ENCODE measurements at places on chromosomes 6 and 20. TPM values are rescaled to one million over a fixed set of nuclear protein-coding genes. Genes with fewer than 3 reads are reported as not detected.

C20orf204 gene
- 0.11 TPM for total RNA-seq

CD164 gene
- total RNA-seq: 360 TPM

TPX2 gene
- total RNA-seq: 0.39 TPM

ADGB gene
- total RNA-seq: not detected

SLC17A4 gene
- not detected for total RNA-seq

PFDN4 gene
- total RNA-seq: 35.3 TPM

TMEM200A gene
- total RNA-seq: 4.1 TPM

NKX2-2 gene
- not detected for total RNA-seq

DNA sequence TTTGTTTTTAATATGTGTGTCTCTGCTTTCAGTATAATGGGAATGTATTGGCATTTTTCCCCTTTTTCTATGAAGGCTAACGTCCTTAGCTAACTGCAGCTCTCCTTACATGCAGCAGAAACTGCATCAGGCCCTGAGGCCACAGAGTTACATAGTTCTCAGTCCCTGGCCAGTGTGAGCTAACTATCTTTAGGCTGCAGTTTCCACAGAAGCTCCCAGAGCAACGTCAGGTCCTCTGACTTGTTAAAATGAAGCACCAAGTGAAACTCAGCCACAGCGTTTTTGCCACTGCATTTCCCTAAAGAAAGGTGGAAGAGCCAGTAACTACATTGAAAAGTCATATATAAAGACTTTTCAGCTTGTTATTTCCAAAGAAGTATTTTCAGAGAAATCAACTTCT, 244.7 kb downstream of the CBLN4 start:
- H3K4me1 ChIP-seq: no peaks in the 10 kb centered on the region
- H3K4me3 ChIP-seq: no peak overlapping the region
- no peaks in the 10 kb centered on the region for H3K27me3 ChIP-seq
- DNase-seq: no peak

DNA sequence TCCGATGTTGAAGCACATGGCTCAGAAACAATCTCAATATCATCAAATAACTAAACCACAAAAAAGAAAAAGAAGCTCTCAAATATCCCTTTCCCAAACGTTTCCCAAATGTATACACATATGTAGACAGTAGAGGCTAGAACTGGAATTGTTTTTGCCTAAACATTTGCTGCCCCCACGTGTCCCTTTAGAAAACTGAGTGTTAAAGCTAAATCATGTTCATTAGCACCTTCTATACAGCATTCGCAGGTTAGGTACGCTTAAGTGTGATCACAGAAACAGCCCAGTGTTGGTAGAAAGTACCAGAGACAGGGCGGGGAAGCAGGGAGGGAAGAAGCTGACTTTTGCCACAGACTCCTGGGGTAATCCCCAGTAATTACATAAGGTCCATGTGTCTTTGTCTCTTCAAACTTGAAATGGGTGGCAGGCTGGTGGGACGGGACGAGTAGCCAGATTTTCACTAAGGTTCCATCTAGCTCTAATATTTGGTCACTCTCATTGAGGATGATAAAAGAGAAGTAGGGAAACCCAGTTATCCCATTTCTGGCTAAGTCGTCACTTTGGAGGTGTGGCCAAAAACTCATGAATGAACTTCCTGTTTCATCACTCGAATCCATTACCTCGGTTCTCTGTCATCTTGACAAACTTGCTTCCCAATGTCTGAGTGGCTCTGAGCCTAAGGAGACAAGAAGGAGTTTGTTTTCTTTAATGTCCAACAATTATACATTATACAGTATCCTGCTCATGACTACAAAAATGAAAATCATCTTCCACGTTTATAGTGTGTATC, 15.0 kb upstream of the TFAP2A start:
- DNase-seq: no peak
- H3K4me1 ChIP-seq: peaks cover 16% of the 10 kb centered on the region
- peaks cover 7% of the 10 kb centered on the region for H3K27me3 ChIP-seq
- H3K36me3 ChIP-seq: no peaks in the 10 kb centered on the region
- H3K27ac ChIP-seq: no peak overlapping the region
- no peak overlapping the region for H3K4me3 ChIP-seq

GRCh38 chr6:36035225-36035624, 7.6 kb downstream of the MAPK14 start:
- no peak overlapping the region for H3K27ac ChIP-seq
- peaks cover 68% of the 10 kb centered on the region for H3K4me1 ChIP-seq
- H3K36me3 ChIP-seq: no peaks in the 10 kb centered on the region
- H3K27me3 ChIP-seq: no peaks in the 10 kb centered on the region

DNA sequence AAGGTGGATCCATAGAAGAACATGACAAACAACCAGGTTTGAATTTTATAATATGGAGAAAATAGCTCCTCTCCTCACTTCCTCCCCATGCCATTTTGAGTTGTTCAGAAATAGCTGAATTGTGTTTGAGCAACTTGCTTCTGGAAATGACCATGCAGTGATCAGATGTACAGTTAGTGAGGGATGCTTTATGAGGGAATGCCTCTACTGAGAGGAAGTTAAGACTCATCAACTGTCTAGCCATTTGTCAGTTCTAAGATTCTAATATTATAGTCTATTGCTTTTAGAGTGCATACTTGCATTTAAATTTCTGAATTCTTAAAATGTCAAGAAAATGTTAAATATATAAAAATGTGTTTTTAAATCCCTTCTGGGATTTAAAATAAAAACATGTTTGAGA, 3.8 kb downstream of the LAMA2 start:
- H3K4me1 ChIP-seq: no peaks in the 10 kb centered on the region
- no peaks in the 10 kb centered on the region for H3K36me3 ChIP-seq
- H3K4me3 ChIP-seq: no peak overlapping the region
- H3K27me3 ChIP-seq: no peaks in the 10 kb centered on the region

DNA sequence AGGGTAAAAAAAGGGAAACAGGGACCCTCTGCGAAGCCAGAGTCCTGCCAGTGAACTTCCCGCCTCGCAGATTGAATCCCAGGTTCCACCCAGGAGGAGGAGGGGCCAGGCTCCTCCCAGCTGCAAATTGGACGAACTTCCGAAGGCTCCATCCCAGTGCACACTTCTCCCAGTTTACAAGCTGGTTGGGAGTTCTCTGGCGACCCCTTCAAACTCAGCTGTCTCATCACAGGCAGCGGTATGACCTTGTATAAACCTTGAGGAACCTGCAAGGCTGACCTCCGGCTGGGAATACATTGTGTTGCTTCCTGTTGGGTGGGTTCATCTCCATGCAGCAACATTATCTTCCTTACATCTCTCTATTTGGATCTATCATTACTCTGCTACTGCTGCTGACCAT, 962.7 kb downstream of the GRIK2 start:
- no peak overlapping the region for H3K4me3 ChIP-seq
- no peaks in the 10 kb centered on the region for H3K4me1 ChIP-seq
- H3K36me3 ChIP-seq: no peaks in the 10 kb centered on the region
- DNase-seq: no peak
- no peaks in the 10 kb centered on the region for H3K27me3 ChIP-seq
- H3K27ac ChIP-seq: no peak overlapping the region

DNA sequence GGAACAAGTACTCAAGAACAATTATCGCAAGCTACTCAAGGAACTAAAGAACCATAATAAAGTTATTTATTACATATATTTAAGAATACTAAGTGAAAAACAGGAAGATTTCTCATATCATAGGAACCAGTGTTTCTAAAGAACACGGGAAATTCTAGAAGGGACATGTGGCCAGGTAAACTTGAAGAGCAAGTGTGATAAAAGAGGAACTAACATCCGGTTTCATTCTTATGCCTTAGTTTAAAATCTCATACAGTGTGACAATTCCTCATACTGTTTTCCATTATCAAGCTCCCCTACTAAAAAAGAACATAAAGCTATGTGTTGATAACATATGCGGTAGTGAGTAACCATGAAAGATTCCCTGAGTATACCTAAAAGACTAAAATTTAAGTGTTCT, 163.5 kb upstream of the SHLD1 start:
- no peak overlapping the region for H3K27ac ChIP-seq
- H3K4me3 ChIP-seq: no peak overlapping the region

GRCh38 chr6:78076371-78076770, 423.5 kb downstream of the MEI4 start:
- no peaks in the 10 kb centered on the region for H3K36me3 ChIP-seq
- no peak overlapping the region for H3K4me3 ChIP-seq
- no peak overlapping the region for H3K27ac ChIP-seq
- H3K4me1 ChIP-seq: no peaks in the 10 kb centered on the region

DNA sequence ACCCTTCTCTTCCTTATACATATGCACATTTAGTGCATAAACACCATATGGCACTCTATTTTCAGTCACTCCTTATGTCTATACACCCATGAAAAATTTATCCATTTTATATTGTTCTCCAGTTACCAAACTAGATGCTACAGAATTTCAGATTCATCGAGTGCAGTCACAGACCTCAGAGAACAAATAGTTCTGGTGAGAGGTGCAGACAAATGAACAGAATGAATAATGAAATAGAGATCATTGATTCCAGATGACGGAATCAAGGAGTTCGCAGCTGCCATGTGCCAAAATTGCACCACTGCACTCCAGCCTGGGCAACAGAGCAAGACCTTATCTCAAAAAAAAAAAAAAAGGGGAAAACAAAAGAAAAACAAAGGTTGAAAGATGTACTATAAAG, 214.8 kb upstream of the CEP162 start:
- no peaks in the 10 kb centered on the region for H3K4me1 ChIP-seq
- H3K4me3 ChIP-seq: no peak overlapping the region
- no peaks in the 10 kb centered on the region for H3K36me3 ChIP-seq
- no peaks in the 10 kb centered on the region for H3K27me3 ChIP-seq
- no peak overlapping the region for H3K27ac ChIP-seq

DNA sequence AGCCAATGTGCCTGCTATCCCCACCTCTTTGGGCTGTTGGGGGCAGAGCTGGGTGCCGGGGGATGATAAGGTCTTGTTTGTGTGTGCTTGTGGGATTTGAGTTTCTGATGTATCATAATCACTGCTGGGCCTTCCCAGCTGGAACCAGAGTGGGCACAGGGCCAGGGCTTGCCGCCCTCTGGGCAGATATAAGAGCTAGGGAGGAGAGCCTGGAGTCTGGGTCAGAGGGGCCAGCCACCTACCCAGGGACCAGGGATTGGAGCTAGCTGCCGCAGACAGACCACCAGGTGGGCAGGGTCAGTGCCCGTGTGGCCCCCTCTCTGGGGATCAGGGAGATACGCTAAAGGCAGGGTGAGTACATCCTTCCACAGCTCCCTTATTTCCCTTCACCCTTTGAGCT, 3.1 kb upstream of the TLDC2 start:
- DNase-seq: peak; percentile 84
- no peaks in the 10 kb centered on the region for H3K36me3 ChIP-seq
- H3K27me3 ChIP-seq: no peaks in the 10 kb centered on the region
- no peak overlapping the region for H3K4me3 ChIP-seq
- H3K27ac ChIP-seq: no peak overlapping the region

DNA sequence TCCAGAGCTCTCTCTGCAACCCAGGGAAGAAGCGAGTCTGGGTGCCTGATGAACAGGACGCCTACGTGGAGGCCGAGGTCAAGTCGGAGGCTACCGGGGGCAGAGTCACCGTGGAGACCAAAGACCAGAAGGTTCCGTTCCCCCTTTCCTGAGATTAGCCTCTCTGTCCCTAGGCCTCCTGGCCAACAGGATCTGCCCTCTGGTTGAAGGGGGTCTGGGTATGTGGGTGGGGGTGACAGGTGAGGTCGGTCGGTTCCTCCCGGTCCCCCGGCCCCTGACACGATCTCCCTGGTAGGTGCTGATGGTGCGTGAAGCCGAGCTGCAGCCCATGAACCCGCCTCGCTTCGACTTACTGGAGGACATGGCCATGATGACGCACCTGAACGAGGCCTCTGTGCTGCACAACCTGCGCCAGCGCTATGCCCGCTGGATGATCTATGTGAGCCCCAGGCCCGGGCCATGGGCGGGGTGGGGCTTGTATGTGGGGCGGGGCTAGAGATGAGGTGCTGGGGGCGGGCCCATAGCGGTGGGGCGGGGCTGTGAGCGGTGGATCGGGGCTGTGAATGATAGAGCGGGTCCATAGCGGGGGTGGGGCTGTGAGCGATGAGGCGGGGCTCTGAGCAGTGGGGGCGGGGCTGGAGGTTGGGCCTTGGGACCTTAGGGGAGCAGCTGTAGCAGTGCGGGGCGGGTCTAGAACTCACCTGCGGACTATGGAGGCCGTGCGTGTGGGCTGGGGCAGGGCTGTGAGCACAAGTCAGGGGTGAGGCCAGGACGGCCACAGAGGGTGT, 23.9 kb downstream of the MYH7B start:
- no peaks in the 10 kb centered on the region for H3K36me3 ChIP-seq
- H3K27me3 ChIP-seq: no peaks in the 10 kb centered on the region
- no peaks in the 10 kb centered on the region for H3K4me1 ChIP-seq
- no peak overlapping the region for H3K27ac ChIP-seq
- DNase-seq: no peak

GRCh38 chr20:56925082-56925830, 296.1 kb downstream of the TFAP2C start:
- no peak for DNase-seq
- H3K4me1 ChIP-seq: peaks cover 14% of the 10 kb centered on the region
- H3K36me3 ChIP-seq: no peaks in the 10 kb centered on the region

- H3K36me3 ChIP-seq: no peaks in the 10 kb centered on the region
- H3K4me1 ChIP-seq: no peaks in the 10 kb centered on the region
- no peak overlapping the region for H3K27ac ChIP-seq
- H3K4me3 ChIP-seq: no peak overlapping the region
Measured at GRCh38 chr6:157332813-157333212, 9.5 kb upstream of the TMEM242 start.

Data from thyroid gland (tissue), 4 donors.